ENCODE measurements at places on chromosomes 5 and 9. TPM values are rescaled to one million over a fixed set of nuclear protein-coding genes. Genes with fewer than 3 reads are reported as not detected.

DNA sequence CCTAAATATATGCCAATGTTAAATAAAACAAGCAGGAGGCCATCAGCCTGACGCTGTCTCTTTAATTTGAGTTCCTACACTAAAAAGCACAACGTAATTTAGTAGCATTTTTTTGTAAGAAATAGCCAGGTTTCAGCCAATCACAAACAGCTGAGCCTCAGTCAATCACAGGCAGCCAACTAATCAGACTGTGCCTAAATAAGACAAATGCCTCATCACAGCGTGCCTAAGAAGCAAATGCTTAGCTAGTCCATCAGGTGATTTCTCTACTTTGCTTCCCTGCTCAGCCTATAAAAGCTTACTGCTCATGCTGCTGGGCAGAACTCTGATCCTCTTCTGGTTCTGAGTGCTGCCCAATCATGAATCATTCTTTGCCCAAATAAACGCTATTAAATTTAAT is 38.3 kb upstream of the RORB start:
- DNase-seq, result no peak

- DNase-seq, result no peak
Observed at GRCh38 chr5:90551376-90551775, 7.2 kb upstream of the ADGRV1 start.

DNA sequence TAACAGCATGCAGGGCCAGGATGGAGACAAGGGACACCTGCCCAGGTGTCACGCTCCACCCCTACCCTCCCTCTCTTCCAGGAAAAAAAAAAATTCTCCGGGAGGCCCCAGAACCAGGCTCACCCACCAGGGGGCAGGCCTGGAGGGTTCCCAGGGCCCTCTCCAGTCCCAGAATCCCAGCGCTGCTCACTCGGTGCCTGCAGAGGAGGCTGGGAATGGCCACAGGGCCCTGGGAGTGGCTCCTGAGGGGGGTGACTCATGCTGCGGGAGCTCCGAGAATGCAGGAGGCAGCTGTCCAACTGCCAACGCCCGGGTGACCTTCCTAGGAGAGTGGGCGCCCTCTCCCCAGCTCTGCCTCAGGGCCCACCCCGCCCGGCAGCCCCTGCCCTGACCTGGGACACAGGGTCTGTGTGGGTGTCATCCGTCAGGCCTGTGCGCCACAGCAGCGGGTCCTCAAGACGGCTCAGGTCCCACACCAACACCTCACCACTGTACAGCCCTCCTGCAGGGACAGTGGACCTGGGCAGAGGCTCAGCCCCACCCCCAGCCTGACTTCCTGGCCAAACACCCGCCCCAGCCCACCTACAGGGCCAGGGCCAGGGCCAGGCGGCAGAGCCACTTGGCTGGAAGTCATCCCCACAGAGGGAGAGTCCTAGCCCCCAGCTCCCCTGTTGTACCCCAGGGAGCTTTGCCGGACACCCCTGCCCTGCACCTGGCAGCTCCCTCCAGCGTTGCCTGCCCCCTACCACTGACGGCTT is 21.2 kb downstream of the DYNC2I2 start:
- DNase-seq, result peak; percentile 95

- DNase-seq, result no peak
Observed at GRCh38 chr5:91296674-91297143, 86.4 kb downstream of the ARRDC3 start.

DNA sequence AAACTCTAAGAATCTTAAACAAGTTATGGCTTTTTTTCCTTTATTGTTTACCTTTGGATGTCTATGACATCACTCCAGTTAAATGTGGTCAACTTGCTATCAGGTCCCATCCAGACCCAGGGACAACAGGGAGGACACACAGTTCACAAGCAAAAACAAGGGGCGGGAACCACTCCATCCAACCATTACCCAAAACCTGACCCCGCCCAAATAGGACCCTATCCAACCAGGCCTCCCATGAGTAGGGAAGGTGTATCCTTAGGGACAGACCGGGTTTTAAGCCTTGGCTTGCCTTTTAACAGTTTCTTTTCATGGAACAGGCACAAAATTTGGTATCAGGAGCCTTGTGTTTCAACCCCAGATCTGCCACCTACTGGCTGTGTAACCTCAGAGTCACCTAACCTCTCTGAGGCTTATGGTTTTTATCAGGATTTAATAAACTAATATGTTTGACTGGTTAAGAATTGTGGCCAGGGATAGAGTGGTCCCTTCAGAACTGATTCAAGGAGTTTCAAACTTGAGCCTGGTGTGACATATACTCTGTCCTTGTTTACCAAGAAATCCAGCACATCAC is 127.7 kb upstream of the RAD23B start:
- no peak for DNase-seq

Gene TRPM6
- 0.24 TPM for total RNA-seq

Gene SLC36A2
- total RNA-seq, result not detected

Gene GKAP1
- total RNA-seq, result 4.8 TPM

- DNase-seq, result no peak
Observed at GRCh38 chr9:2787065-2787464, 56.8 kb downstream of the PUM3 start.

DNA sequence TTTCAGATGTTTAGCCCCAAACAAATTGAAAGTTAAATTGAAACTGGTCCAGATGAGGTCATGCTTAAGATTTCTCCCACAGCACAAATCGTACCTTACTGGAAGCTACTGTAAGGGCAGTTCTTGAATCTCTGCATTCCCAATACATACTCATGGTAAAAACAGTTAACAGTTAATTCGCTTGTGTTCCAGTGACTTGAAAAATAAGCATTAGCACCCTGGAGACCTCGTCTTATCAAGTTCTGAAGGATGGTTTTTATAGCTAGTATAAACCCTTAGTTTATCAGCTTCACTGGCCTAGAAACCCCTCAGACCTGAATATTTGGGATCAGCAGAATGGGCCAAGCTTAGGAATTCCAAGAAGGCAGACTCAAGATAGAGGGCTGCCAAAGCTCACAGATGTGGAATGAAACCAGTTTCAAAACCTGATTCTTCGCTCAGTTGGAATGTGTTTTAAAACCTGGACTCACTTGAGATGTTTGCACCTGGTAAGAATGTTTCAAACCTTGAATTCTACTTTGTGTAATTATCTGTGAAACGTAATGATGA is 103.6 kb downstream of the C9orf152 start:
- no peak for DNase-seq

GRCh38 chr9:116493183-116493860 is 193.8 kb upstream of the TRIM32 start:
- DNase-seq, result no peak

DNA sequence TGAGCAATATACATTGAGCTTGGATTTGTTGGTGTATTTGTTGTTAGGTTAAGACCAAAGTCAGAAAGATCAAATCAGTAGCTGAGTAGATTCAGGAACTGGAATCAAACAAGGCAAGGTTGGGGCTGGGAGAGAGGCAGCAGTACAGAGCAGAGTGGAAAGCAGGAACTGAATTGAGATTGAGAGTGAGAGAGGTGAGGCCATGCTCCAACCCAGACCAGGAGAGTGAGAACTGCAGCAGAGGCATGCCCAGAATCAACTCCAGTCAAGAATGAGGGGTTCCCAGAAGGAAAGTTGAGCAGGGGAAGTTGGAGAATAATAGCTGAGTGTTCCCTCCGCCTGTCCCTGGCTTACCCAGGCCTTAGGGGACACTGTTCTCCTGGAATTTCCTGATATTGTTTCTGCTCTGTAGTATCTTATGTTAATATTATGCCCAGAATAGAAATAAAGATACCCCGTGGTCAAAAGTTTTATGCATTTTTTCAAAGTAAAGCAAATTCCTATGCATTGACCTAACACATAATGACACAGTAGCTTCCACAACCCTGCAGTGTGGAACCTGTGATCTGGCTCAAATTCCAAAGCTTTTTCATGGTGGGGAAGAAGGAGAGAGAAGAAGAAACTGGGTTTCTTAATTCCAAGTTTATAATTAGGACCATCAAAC is 82.7 kb downstream of the SV2C start:
- DNase-seq, result no peak

GRCh38 chr9:134734270-134734669 is 92.7 kb downstream of the COL5A1 start:
- no peak for DNase-seq

Gene BRD8
- total RNA-seq, result 45.2 TPM

Gene NPDC1
- total RNA-seq, result 10.1 TPM
